ENCODE measurements at places on chromosomes 2 and 18.

GRCh38 chr2:15126373-15126772, 434.8 kb downstream of the NBAS start:
- no peak for DNase-seq

- no peak for DNase-seq
Measured at GRCh38 chr18:25010623-25011374, 341.2 kb downstream of the ZNF521 start.

- no peak for DNase-seq
Measured at GRCh38 chr2:222862909-222863544, 2.2 kb downstream of the ACSL3 start.

- DNase-seq: peak; percentile 81
Measured at GRCh38 chr2:205682239-205682970, at the start of gene NRP2. Gene NRP2, plus strand, starts transcription at chr2:205682501. Its CDS starts 790 bp downstream, at chr2:205683291.

- no peak for DNase-seq
Measured at GRCh38 chr2:72932045-72932740, 14.9 kb downstream of the EMX1 start.
